Uterine smooth muscle cell (primary cell): ENCODE measurements at places on chromosomes 13 and 19. TPM values are rescaled to one million over a fixed set of nuclear protein-coding genes. Genes with fewer than 3 reads are reported as not detected.

URI1 gene
- 72.8 and 87.0 TPM in 2 replicates for total RNA-seq

PRX gene
- total RNA-seq, result 1.4 and 3.9 TPM in 2 replicates

ZNF728 gene
- 0.12 TPM in 1 of 2 replicates, not detected in the other for total RNA-seq

AMER2 gene
- total RNA-seq, result under 0.01 TPM in 1 of 2 replicates, not detected in the other

GPX4 gene
- 165 and 232 TPM in 2 replicates for total RNA-seq

TFPT gene
- total RNA-seq, result 11.0 and 13.7 TPM in 2 replicates

DIRAS1 gene
- total RNA-seq, result 1.9 and 4.2 TPM in 2 replicates

KLK12 gene
- total RNA-seq, result not detected in 2 replicates
